GM12878 (cell line): ENCODE measurements at places on chromosomes 1 and 21.

DNA sequence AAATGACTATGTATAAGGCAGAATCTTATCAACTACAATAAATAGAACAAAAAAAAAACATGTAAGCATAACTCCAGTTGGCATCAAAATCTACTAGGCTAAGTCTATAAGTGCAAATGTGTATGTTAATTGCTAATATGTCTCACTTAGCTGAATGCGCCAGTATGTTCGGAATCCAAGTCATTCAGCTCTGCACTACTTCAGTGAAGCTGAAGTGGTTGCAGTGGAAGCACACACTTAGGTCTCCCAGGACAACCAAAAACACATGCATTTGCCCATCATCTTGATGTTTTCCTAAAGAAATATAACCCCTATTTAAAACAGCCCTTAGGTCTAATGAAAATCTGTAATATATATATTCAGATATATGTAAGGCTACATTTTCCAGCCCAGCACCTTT lies 41.0 kb upstream of the RGS2 start:
- DNase-seq = no peak

GRCh38 chr1:64687725-64688327 lies 57.0 kb upstream of the RAVER2 start:
- no peak for DNase-seq

DNA sequence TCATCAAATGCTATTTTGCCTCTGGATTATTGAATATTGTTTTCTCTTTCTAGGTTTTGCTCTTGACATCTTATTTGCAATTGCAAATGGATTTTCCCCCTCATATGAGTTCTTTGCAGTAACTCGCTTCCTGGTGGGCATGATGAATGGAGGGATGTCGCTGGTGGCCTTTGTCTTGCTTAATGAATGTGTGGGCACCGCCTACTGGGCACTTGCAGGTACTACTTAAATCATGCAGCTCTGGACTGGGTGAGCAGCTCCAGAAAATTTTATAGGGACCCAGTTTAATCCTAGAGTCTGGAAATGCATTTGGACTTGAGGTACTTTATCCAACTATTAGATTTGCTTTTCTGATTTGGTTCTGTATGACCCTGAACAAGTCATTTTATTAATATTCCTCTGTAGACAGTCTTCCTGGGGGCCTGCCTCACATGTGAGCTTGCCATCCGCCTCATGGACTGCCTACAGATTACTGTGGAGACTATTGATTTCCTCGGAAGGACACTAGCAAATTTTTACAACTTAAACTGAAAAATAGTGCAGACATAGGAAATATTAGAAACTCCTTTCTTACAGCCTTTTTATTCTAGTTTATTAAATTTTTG lies 44.5 kb downstream of the SLC22A15 start:
- no peak for DNase-seq

GRCh38 chr1:89587729-89588161 lies 45.2 kb upstream of the LRRC8C start:
- DNase-seq = no peak

DNA sequence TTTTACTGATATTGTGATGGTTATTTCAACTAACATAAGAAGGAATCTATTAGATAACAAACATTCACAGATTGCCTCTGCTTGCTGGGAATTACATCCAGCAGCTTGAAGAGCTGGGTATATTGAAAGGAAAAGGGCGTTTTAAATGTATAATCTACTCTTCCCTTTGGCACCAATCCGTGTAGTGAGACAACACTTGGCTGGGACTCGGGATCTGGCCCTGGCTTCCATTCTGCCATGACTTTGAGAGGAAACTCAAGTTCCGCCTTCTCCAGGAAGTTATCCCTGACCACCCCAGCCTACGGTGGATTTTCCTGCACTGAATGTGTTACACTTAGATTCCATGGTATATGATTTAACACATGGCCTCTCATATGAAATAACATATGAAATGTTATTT lies 86.9 kb upstream of the UBE2U start:
- no peak for DNase-seq
